ENCODE measurements at places on chromosomes 4 and X. TPM values are rescaled to one million over a fixed set of nuclear protein-coding genes. Genes with fewer than 3 reads are reported as not detected.

GRSF1 gene
- total RNA-seq, result 67.5 TPM

PRSS48 gene
- total RNA-seq, result not detected

FAM3A gene
- 28.1 TPM for total RNA-seq

HMX1 gene
- 0.16 TPM for total RNA-seq

CDX4 gene
- total RNA-seq, result not detected

Data from hair follicle dermal papilla cell (primary cell).